ENCODE measurements at places on chromosomes 4 and X.
A peak's percentile ranks its signal among the peaks of the same experiment; 100 is the strongest.

DNA sequence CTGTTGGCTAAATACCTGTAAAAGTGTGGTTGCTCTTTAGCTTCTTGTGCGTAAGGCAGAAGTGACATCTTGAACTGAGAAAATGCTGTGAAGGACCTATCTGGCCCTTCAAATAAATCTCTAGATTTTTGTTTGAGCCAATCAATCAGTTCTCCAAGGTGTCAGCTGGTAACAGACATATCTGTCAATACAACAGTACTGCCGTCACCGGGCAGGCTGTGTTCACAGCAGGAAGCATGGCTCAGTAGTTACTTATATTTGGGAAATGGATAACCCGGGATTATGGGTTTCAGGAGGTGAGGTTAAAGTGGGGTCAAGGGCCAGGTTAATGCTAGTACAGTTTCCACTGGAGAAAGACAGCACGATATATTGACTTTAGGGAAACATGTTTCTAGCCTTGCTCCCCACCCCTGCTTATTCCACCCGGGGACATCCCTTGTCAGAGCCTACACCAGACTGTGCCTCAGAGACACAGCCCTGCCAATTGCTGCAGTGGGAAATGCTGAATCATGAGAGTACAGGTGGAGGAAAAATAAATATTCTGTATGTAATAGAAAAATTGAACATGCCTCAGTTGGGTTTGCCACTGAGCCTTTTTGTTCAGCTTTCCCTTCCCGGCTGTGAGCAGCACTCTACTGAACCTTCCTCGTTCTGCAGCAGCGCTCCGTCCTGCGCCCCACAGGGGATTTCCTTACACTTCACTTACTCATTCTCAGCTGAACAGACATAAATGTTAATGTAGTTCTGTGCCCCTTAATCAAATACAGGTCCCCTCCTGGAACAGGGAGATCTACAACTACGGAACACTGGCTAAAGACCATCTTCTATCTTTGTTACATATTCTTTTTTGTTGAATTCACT, 121.1 kb downstream of the MGST2 start:
- DNase-seq: no peak

DNA sequence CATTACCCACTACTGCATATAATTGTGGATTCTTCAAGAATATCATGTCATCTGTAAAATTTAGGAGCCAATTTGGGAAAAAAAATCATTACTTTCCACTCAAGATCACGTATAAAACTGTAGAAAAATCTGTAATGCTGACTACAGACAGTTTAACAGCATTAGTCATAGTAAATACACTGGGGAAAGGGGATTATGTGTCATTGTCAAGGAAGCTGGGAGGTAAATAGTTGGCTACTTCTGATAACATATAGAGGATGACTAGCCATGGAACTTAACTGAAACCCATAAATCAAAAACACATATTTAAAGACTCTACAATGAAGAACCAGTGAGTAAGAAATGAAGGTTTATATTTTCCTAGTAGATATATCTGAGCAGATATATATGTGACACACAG, 1666.4 kb upstream of the IGFBP7 start:
- DNase-seq: no peak

GRCh38 chrX:2533424-2533823, 32.6 kb upstream of the DHRSX start:
- no peak for DNase-seq

DNA sequence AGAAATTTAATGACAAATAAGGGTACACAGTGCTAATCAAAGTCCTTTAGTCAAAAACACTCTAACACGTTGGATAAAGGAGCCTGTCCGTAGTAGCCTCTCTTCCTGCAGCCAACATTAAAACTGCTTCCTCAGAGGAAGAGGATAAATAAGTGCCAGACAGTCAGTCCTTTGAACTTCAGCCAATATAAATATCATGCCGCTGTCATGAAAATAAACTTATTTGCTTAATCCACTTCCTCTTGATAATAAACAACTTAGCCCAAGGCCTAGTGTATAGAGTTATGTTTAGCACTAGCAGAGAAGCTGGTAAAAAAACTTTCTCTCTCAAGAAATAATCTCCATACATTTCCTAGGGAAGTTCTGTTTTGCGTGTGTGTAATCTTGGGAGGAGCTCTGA, 196.7 kb downstream of the HS3ST1 start:
- DNase-seq: no peak

- DNase-seq: peak; percentile 48
Measured at GRCh38 chr4:121484633-121485032, 103.8 kb upstream of the QRFPR start.

- no peak for DNase-seq
Measured at GRCh38 chrX:97074400-97074799, 190.7 kb downstream of the RPA4 start.

GRCh38 chrX:38646129-38646528, 84.8 kb downstream of the TSPAN7 start:
- no peak for DNase-seq

DNA sequence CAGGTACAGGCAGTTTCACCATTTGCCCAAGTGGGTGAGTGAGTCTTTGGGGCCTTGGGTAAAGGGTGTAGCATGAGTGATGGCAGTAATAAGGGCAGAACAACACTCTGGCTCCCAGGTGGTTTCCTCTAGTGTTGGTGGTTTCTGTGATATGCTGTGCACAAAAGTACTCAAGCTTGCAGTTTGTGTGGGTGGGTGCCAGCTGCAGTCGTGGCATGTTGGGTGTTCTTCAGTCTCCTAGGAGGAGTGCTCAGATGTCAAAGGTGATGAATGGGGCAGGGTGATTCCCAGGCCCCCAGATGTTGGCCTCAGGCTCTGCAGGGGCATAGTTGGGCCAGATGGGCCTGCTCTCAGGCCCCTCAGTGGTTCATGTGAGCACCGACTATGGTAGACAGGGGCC, 166.1 kb upstream of the KLF8 start:
- DNase-seq: no peak

- DNase-seq: no peak
Measured at GRCh38 chrX:103656617-103657016, 27.8 kb downstream of the TCEAL1 start.

Measured in T-helper 2 cell (primary cell).